ENCODE measurements at places on chromosomes 1 and 21.

DNA sequence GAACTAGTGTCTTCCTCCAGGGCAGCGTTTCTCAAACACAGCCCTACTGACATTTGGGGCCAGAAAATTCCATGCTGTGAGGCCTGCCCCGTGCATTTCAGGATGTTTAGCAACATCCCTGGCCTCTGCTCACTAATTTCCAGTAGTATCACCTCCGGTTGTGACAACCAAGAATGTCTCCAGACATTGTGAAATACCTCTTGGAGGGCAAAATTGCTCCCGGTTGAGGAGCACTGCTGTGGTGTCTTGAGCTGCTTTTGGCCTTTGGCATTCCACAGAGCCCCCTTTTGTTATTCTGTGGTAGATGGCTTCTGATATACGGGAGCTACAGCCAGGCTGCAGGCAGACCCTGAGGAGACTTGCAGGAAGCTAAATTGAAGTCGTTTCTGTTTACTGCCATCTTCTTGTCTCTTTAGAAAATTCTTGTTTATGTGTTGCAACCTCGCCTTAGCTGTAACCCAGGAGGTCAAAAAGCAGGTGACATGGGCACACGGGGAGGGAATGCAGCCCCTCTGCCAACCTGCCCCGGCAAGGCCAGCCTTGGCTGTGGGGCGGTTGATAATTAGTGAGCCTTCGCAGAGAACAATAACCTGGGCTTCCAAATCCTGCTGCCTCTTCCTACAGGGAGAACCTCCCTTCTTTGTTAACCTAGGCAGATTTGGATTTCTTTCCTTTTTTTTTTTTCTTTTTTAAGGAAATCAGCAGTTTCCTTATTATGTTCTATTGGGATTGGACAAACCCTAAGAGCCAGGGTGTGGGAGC is 74.7 kb upstream of the AKT3 start:
- DNase-seq = no peak

- no peak for DNase-seq
Observed at GRCh38 chr1:58568271-58568860, 8.7 kb downstream of the TACSTD2 start.

DNA sequence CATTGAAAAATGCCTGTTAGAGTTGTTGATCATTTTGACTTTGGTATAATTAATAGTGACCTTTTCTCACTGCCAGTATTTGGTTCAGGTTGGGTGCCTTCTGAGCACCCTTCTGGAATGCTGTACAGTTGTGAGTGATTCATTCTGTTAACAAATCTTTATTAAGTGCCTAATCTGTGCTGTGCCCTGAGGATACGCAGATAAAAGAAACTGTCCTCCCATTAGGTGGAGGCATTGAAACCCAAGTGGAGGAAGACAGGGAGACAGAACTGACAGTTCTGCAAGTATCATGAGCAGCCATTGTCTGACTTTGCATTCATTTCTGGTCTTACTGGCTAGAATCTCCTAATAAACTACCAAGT is 76.1 kb upstream of the ZNF326 start:
- no peak for DNase-seq

DNA sequence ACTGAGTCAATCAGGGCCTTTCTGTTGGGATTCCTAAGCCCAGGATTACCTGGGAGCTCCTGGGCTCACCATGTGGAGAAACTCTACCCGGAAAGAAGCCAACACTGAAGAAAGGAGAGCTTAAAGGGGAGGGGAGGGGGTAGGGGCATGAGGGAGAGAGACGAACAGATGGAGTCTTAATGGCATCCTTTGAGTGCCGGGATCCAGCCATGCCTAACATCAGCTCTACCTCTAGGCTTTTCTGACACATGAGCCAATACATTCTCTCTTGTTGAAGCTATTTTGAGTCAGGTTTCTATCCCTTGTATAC is 75.0 kb downstream of the NPHP4 start:
- no peak for DNase-seq

- no peak for DNase-seq
Observed at GRCh38 chr1:169802888-169803287, 8.2 kb upstream of the METTL18 start.

GRCh38 chr1:114124644-114125043 is 29.0 kb downstream of the SYT6 start:
- DNase-seq = no peak

DNA sequence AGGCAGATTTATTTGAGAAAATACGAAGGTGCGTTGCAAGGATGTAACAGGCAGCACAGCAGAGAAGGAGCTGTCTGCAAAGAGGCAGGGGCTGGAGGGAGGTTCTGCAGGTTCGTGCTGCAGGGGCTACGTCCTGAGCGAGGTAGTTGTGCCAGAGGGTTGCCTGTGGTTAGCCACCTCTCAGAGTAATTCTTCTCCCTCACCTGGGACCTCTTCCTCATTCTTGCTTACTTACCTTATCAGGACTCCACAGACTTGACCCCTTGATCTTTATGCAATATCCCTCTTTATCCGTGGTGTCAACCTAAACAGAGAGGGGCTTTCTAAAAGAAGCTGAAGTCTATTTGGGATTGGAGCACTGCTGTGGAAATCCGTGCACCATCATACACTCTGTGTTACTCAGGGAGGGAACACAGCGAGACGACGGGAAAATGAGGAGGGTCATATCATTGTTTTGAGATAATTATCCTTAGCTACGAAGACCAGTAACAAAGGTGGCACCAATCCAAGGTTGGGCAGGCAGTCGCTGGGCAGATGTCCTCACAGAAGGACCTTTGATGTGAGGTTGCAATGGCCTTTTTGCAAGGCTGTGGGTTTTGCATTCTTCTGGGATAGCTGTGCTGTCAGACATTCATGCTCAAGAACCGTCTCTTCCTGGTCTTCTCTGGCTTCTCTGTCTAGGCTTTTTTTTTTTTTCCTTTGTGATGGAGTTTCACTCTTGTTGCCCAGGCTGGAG is 82.8 kb downstream of the WDR4 start:
- no peak for DNase-seq

- no peak for DNase-seq
Observed at GRCh38 chr1:101389547-101389929, 152.7 kb downstream of the S1PR1 start.

DNA sequence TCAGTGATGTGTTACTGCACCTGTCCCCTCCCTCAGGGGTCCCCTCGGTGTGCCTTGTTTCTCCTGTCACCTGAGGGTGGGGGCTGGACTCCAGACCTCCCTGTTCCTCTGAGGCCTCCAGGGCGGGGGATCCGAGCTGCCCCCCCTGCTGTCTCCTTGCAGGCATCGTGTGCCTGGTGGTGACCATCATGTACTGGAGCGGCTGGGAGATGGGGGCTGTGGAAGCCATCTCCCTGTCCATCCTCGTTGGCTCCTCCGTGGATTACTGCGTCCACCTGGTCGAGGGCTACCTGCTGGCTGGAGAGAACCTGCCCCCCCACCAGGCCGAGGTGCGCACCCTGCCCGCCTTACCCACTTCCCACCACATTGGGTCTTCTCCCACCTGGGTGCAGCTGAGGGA is 56.4 kb downstream of the DISP3 start:
- DNase-seq = no peak

GRCh38 chr1:24764848-24765247 is 19.6 kb downstream of the CLIC4 start:
- no peak for DNase-seq

GRCh38 chr1:41622402-41622801 is 137.9 kb upstream of the EDN2 start:
- no peak for DNase-seq

DNA sequence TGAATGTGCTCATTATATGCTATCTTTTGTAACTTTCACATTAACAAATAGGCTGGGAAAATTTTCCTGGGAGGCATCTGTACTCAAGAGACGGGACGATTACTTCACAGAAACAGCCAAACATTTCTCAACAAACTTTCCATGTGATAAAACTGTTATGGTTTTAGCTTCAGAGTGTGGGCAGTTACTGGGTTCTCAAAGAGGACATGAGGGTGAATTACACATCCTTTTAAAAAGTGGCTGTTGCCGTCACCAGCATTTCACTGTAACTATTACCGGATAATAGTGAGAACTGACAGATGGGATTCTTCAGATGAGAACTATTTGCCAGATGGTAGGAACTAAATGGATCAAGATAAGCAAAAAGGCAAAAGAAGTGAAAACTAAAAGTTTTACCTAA is 109.1 kb downstream of the APP start:
- DNase-seq = no peak

DNA sequence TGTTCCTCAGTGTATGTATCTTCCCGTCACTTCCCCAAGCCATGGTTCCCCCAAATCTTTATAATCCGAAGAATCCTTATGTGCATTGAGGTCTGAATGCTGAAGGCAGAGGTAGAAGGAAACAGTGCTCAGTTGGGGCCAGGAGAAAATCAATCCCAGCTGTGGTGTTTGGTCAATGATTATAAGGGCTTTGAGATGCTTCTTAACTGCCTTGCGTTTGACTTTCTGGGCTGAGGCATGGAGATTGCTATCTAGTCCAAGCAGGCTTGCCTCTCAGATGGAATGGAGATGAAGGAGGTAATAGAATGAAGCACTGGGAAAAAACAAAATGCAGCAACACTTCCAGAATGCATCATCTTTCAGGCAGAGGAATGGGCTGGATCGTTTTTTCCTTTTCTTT is 3.6 kb upstream of the MAP1LC3C start:
- DNase-seq = no peak

GRCh38 chr1:221729771-221730330 is 12.0 kb downstream of the DUSP10 start:
- DNase-seq = no peak

DNA sequence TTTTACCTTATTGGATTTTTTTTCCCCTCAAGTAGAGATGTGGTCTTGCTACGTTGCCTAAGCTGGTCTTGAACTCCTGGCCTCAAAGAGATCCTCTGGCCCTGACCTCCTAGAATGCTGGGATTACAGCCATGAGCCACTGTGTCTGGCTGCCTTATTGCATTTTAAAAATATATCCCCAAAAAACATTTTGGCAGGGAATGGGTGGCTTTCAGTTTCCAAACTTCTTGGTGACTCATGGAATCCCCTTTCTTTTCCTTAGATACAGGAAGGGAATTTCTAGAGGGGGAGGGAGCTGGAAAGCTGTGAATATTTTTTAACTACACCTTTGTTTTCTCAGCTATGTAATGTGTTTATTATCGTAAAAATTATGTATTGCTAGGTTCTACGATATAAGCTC is 73.3 kb downstream of the SNRPE start:
- DNase-seq = no peak

GRCh38 chr1:30194046-30194619 is 529.3 kb downstream of the MATN1 start:
- no peak for DNase-seq

- DNase-seq = no peak
Observed at GRCh38 chr1:43232482-43232881, 37.3 kb upstream of the TMEM125 start.

DNA sequence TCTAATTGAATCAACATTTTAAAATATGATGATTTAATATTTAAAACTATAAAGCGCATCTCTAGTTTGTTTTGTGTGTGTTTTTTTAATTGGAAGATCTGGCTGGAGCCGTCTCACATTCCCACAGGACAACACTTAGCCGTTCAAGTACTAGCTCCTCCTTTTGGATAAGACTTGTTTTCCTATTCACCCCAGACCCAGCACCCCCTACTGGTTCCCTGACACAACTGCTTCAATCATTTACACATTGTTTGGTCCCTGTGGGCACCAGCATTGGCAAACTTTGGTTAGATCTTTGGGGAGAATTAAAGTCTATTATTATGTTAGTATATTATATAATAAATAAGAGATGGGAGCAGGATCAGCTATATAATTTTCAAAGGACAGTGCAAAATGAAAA is 34.5 kb downstream of the TYW3 start:
- no peak for DNase-seq

DNA sequence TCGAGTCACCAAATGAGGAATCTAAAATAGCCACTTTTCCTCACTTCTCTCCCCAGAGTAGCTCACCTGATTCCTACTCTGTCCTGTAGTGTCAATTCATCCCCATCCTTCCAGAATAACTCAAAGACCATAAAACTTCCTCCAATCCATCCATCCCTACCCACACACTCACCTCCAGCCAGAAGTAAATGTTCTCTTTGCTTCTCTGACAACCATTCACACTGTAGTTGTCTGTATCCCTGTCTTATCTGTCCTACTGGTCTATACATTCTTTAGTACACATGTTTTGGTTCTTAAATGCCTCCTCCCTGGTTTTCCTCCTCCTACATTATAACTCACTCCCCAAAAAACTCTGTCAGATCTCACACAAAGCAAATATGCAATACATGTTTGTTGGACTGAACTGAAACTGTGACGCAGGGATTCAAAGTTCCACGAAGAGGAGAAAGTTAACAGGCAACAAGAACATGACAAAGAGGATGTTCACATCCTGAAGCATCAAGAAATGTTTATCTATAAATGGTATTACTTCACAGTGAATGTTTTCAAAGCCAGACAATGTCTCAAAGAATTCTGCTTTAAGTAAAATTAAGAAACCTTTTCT is 11.0 kb downstream of the TP53BP2 start:
- no peak for DNase-seq

DNA sequence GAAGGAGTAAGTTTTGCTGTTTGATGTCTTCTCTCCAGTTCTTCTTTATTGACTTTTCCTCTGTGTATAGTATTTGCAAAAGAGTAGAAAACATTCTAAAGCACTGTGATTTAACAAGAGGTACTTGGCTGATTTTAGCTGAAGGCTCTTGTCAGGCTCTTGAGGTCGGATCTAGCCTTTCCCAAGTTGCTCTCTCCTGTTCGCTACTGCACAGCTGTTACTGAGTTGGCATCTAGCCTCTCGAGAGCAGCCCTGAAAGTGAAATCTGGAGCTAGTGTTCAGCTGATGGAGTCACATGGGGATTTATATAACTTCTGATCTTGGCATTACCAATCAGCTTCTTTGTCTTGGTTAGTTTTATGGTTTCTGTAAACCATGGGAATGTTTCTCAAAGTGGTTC is 193.1 kb downstream of the RYR2 start:
- DNase-seq = no peak

GRCh38 chr1:175449306-175449705 is 256.7 kb upstream of the KIAA0040 start:
- no peak for DNase-seq

GRCh38 chr1:5223206-5223605 is 568.8 kb downstream of the AJAP1 start:
- no peak for DNase-seq

GRCh38 chr1:116569776-116570357 is 959 bp downstream of the CD58 start:
- DNase-seq = peak; percentile 55

DNA sequence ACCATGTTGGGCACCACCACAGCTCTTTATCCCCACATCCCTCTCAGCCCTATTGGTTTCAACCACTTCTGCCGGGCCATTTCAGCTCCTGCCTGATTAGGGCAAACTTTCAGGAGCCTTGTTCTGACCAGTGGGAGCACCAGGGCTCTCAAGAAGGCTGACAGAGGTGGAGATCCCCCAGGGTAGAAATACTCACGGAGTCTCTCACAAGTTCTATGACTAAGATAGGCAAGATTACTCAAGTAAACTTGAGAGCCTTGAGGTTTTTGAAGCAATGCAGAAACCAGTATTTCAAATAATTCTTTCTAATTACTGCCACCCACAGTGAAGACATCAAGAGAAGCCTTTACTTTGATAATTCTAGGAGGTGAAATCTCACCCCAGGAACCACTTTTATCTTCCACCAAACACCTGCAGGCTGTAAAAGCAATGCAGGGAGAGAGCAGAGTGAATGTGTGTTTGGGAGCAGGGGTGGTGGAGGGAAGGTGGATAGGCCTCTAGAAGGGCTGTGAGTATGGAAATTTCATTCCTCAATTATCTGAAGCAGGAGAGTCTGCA is 6.6 kb upstream of the PTCH2 start:
- DNase-seq = no peak

GRCh38 chr21:32765058-32765457 is 6.5 kb downstream of the PAXBP1 start:
- DNase-seq = no peak

- no peak for DNase-seq
Observed at GRCh38 chr1:82466891-82467290, 666.2 kb downstream of the ADGRL2 start.

Measured in effector memory CD8-positive, alpha-beta T cell (primary cell).